HuH-7.5 (cell line): ENCODE measurements at places on chromosomes 5 and 9.

DNA sequence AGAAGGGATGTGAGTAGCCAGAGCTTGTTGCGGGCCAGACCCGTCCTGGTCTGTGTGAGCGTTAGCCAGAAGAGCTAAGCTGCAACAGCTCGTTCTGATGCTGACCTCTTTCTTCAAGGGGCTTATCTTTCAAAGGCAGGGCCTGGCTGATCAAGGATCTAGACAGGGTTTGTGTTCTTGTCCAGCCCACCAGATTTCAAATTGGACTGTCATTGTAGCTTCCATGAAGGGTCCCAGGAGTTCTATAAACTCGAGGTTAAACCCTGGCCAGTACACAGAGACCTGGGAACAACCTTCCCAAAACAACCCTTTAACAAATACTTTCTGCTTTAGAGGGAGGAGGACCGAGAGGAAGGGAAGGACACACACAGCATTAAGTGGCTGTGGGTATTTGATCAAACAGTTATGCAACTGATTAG, 153.0 kb upstream of the TUT7 start:
- DNase-seq, result no peak

DNA sequence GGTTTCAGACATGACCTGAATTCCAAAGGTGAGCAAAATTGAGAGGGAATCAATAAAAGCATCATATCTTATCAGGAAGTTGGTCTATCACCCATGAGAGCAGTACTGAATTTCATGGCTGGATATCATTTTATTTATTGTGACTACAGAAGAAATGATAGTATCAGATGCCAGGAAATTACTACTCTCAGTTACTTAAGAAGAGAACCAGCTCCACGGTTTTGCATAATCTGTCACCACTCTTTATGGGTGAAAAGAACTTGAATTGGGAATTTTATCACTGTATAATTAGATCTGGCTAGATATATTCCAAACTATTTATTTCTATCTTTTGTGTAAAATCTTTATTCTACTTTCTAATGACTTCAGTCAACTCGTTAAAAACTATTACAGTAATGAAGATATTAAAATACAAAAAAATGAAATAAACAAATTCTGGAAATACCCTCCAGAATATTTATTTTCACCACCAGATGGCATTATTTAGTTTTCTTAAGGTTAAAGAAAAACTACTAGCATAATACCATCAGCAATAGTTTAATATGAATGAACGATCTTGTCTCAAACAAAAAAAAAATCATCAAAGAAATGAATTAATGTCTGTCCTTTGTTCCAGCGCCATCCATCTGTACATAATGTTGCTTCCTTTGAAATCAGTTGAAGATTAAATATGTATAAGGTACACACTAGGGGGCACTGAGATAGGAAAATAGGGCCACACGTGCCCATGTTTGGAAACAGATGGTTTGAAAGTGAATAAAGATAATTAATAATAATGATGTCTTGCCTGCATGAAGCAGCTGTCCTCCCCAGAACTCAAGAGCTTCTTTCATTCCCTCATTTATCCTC, 84.7 kb upstream of the SLCO6A1 start:
- peak; percentile 2 for DNase-seq

GRCh38 chr5:1343931-1344901, 683 bp downstream of the CLPTM1L start:
- peak; percentile 47 for DNase-seq

GRCh38 chr9:98333703-98334582, 78.5 kb upstream of the TBC1D2 start:
- DNase-seq, result no peak

- DNase-seq, result no peak
Measured at GRCh38 chr5:35302544-35302943, 72.3 kb upstream of the PRLR start.

GRCh38 chr9:136597141-136597885, 51.5 kb upstream of the NOTCH1 start:
- no peak for DNase-seq

DNA sequence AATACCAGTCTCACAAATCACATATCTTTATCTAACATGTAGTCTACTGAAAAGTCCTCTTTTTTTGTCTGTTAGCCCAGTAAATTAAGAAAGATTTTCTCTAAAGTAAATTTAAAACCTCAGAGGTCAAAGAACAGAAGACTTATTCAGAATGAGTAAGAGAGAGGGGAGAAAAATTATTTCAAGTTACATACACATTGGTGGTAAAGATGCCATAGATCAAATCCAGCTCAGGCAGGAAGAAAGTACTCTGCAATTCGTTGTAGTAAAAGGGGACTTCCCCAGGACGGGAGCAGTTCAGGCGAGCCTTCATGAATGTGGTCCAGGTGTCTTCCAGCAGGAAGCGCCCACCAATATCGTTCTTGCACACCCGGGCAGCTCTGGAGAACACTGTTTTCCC, 344.1 kb downstream of the SEMA5A start:
- no peak for DNase-seq

GRCh38 chr5:109611505-109611904, 78.2 kb upstream of the MAN2A1 start:
- no peak for DNase-seq
